ENCODE measurements at places on chromosomes 3 and 15.

- DNase-seq = no peak
These were observed 104.2 kb downstream of the CORO2B start for GRCh38 chr15:68683026-68683425.

GRCh38 chr3:78830470-78830869 is 937.3 kb downstream of the ROBO1 start:
- no peak for DNase-seq

DNA sequence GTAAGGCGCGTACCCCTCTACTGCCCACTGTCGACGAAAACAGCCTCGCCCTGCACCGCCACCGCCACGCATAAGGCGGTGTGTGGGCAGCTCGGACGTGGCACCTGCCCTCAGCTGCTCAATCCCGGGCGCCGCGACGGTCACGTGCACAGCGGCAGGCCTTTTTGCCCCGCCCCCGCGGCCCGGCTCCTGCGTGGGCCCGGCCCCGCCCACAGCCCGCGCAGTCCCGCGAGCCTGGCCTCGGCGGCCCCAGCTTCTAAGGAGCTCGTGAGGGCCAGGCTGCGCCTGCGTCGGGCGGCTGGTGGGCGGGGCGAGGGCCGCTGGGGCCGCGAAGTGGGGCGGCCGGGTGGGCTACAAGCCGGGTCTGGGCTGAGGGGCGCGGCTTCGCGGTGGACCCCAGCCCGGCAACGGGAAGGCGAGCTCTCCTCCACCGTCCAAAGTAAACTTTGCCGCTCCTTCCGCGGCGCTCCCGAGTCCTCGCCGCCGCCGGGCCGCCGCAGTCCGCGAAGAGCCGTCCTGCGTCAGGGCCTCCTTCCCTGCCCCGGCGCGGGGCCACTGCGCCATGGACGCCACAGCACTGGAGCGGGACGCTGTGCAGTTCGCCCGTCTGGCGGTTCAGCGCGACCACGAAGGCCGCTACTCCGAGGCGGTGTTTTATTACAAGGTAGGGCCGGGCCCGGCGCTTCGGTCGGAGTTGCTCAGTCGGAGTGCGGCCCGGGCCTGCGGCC is at the start of gene CAPN7:
CAPN7 (plus strand) TSS at position 313 of the 728 bp plus-strand sequence; CDS start at position 563, 250 bp downstream.
- DNase-seq = no peak

DNA sequence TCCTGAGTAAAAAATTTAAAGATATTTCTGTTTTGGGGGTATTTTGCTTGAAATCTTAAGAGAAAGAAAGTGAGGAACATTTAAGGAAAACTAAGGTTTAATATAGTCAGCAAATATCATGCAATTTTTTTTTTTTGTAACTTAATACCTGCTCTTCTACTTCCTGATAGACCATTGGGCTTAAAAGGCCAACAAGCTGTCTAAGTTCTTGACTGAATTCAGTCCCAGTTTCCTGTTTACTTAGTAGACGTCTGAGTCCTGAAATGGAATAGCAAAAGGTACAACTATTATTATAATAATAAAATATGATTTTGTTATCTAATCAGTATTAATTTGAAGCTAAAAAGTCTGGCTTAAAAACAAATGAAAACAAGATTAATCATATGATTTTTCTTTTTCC is 37.9 kb downstream of the IQCB1 start:
- no peak for DNase-seq

- DNase-seq = no peak
These were observed 152.0 kb downstream of the WNT7A start for GRCh38 chr3:13727890-13728289.

- DNase-seq = no peak
These were observed 1.9 kb downstream of the SPINT1 start for GRCh38 chr15:40845511-40846284.

GRCh38 chr15:26630857-26631256 is 142.0 kb downstream of the GABRB3 start:
- no peak for DNase-seq

DNA sequence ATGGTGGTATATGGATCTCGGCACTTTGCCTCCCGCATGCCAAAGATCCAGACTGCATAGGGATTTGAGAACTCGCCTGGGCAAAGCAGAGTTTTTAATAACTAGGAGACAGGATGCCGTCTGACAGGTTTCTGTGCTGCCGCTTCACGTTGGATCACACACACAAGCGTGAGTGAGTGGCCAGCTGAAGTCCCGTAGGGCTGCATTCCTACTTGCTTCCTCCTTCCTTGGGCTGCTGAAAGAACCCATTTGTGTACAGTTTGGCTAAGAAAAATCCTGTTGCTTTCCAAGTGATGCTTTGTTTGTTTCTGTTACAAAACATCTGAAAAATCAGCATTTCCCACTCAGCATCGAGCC is 604.3 kb upstream of the CFAP20DC start:
- no peak for DNase-seq

DNA sequence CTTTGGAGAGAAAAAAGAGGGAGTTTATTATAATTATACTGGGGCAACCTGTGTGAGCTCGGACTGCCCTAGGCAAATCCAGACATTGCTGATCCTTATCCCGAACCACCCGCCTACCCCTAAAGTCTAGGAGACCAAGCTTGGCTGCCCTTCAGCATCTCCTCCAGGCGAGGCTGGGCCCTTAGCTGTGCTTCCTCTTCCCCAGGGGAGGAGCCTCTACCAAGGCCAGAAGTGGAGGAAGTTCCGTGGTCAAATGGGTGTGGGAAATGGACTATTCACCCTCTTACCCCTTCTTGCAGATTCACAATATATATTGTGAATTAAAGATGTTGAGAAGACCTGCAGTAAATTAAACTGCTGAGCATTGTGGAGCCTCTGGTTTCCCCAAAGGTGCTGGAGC is 158.3 kb upstream of the HES1 start:
- DNase-seq = no peak

DNA sequence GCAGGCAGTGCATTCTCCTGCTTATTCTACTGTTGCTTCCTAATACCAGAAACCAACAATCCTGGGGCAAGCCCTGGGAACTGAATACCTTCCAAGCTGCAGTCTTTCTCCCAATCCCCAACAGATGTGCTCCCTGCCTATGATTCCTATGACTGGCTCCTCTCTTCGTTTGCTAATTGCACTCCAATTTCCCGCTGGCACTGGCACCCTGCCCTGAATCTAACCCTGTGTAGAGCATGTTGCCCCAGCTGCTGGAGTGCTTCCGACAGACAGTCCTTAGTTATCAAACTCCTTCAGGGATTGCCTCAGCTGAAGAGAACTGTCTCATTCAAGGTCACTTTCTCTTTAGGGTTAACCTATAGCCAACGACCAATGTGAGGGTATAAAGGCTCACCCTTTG is 214.1 kb downstream of the NECTIN3 start:
- DNase-seq = peak; percentile 53

GRCh38 chr3:136730595-136731273 is 21.4 kb downstream of the STAG1 start:
- DNase-seq = no peak

- no peak for DNase-seq
These were observed 68.9 kb downstream of the NPTN start for GRCh38 chr15:73564255-73564654.

DNA sequence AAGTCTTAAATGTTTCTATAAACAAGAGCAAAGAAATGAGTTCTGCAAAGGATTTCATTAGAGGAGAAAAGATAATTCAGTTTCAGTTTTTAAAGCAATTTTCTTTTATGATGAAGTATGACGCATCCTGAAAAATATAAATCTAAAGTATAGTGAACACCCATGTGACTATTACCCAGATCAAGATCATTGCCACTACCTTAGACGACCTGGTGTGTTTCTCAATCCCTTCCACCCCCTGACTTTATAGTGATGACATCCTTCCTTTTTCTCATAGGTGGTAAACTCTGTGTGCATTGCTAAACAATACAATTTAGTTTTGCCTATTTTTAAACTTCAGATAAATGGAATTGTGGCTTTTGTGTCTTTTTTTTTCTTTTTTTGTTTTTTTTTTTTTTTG is 8.4 kb downstream of the STT3B start:
- no peak for DNase-seq

GRCh38 chr3:126109880-126110235 is 25.9 kb upstream of the SLC41A3 start:
- no peak for DNase-seq

- DNase-seq = no peak
These were observed 81.5 kb downstream of the MB21D2 start for GRCh38 chr3:192835818-192836815.

DNA sequence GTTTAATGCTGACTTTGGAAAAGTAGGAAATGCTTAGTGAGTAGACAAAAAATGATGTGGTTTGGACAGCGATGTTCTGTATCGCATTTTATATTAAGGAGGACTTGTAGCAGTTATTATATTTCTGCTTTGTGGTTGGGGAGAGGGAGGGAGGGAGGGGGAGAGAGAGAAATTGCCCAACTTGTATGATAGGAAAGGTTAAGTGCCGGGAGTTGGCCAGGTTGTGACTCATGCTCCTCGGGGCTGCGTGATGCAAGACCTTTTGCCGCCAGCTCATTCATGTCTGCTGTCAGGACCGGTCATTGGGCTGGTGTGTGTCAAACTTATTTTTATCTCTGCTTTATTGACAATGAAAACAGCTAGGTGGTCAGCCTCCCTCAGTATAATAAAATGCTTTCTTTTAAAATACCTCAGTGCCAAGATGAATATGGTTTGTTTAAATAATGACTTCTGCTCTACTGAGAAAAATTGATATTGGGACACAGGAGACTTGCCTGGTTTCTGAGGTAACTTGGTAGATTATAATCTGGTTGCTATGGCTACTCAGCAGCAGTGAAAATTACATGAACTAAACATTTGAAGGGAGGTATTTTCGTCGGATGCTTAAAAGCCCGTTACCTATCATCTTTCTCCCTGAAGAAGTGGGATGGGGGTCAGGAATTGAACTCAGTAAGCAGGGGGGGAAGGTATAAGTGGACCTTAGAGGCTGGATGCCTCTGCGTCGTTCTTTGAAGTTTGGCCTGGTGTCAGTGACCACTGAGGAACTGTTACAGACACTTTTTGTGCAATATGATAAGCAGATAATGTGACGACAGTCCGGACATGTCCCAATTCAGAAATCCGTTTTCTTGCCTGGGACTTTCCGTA is 90.7 kb downstream of the FNDC3B start:
- DNase-seq = no peak

GRCh38 chr3:89113893-89114840 is 6.7 kb downstream of the EPHA3 start:
- DNase-seq = no peak

DNA sequence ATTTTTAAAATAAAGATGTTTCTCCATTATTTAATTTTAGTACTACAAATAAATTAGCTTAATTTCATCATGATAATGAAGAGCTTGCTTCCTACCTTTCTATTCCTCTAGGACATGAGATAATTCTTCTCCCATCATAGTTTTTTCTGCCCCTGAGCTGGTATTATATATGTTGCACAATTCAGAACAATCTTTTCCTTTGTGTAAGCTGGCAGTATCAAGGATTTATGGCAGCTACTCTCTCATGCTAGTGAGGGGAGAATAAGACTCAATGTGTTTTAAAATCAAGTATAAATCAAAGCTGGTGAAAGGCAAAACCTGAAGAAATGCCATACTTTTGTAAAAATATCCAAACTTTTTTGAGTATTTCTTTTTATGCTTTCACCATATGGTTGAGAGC is 1405.3 kb downstream of the SI start:
- no peak for DNase-seq

GRCh38 chr15:80480909-80481308 is 76.7 kb downstream of the ARNT2 start:
- no peak for DNase-seq

GRCh38 chr3:176574786-176575185 is 622.5 kb downstream of the TBL1XR1 start:
- no peak for DNase-seq

DNA sequence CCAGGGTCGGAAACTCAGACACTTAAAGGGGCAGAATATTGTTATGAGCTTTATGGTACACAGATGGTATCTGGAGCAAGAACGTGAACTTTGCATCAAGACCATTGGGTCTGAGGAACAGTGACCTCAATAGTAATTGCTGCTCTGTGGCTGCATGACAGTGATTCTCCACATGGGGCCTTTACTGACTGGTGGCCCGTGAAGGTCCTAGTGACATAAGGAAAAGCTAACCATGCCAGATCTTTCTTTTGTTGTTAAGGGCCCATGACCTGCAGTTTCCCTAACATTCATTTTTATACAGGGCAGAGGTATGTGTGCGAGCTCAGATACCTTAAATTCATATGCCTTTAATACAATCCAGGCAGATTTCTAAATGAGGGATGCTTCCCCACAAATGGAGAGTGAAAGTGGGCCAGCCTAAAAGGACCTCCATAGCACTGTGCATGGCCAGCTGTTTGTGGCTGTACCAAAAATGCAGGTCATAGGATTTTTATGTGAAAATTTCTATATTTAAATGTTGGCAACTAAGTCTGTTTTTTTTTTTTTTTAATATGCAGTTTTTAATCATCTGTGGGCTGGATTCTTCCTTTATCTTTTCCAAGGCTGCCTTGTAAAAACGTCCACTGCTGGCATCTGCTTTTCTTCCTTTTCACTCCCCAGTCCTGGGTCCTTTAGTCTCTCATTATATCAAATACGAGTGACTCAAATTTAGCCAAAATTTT is 188.0 kb upstream of the IL12A start:
- no peak for DNase-seq

GRCh38 chr3:108780235-108780634 is 23.0 kb upstream of the RETNLB start:
- DNase-seq = no peak

DNA sequence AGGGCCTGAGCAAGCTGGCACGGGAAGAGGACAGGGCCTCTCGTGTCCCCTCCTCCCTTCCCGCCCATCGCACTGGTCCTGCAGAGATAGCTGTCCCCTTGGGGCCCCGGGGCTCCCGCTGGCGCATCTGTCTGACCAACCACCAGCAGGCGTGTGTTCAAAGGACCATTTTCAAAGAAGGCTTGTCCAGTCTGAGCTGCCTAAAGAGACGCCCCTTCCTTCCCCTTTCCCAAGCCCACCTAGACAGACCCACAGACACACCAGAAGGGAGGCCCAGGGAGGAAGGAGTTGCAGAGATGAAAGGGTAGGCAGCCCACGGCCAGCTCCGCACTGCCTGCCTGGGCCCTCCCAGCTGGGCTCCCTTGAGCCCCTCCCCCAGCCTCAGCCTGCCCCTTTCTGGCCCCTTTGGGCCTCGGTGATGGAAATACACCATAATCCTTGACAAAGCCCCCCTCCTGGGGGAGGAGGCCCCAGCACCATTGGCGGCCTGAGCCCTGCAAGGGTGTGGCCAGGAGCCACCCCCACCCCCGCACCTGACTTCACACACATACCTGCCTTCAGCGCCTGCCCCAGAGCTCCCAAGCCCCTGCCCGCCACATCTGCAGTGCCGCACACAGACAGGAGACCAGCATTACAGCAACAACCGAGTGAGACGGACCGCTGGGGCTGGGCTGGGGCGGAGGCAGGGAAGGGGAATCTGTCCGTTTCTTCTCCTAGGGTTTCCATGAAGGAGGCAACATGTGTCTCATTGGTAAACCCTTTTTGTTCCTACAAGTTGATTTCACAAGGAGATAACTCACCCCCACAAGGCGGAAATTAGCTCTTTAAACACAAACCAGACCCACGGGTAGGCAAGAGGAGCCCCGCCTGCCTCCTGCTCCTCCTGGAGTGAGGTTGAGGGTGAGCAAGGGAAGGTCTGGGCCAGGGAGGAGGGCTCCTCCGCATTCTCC is at the start of gene STRA6:
STRA6 (minus strand) TSS at position 336 of the 950 bp plus-strand sequence. CDS start 520 bp downstream, outside the sequence.
- DNase-seq = no peak
